COLO829 (cell line): ENCODE measurements at places on chromosomes 16 and 17.

DNA sequence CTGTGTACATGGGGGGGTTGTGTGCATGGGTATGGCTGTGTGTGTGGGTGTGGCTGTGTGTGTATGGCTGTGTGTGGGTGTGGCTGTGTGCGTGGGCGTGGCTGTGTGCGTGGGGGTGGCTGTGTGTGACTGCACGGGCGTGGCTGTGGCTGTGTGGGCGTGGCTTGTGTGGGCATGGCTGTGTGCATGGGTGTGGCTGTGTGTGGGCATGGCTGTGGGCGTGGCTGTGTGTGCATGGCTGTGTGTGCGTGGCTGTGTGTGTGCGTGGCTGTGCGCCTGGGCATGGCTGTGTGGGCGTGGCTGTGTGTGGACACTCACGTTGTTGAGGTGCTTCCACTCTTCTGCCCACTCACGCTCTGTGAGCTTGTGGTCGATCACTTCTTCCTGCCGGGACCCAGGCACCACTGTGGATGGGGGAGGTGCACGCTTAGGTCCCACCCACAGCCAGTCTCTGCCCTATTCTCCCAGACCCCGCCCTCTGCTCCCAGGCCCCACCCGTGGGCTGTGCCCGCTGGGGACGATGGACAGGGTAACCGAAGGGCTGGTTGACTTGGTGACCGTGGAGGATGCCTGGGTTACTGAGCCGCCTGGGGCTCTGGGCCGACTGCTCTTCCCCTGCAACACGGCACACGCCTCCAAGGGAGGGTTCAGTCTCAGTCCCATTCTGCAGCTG, 16.0 kb upstream of the PABPN1L start:
- peak; percentile 4 for DNase-seq

DNA sequence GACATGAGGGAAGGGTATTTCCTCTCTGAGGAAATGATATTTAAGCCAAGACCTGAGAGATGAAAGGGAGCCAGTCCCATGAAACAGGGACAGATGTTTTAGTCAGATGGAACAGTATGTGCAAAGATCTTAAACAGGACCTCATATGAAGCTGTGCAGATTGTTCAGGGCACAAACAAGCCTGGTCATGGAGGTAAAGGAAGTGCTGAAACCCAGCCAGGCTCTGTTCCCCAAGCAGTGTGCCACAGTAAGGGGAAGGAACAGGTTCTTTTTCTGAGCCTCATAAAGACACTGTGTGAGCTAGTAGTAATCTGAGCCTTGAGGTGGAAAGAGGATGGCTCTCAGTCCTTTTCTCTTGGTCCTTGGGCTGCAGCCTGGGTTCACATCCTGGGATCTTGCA, 159.9 kb downstream of the ANKFN1 start:
- no peak for DNase-seq

GRCh38 chr17:39095309-39095686, 56.1 kb downstream of the PLXDC1 start:
- DNase-seq: no peak

GRCh38 chr16:60811051-60811608, 1225.1 kb downstream of the CDH8 start:
- DNase-seq: no peak

DNA sequence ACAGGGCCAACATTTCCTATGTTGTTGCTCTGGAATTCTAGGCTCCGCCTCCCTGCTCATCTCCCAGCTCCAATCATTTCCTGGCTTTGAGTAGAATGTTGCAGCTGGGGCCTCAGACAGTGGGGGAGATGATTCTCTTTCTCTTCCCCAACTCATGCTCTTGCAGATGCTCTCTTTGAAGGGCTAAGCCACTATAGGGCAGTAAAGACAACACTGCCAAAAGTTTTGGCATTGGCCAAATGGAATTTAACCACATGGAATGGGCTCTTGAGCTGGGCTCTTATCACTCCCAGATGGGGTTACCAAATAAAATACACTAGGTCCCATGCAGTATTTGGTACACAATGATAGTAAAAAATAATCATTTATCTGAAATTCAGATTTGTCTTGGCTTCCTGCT, 19.6 kb upstream of the EFCAB13 start:
- DNase-seq: no peak

GRCh38 chr16:87240211-87241136, 76.7 kb downstream of the C16orf95 start:
- no peak for DNase-seq

- DNase-seq: no peak
These were observed 35.5 kb upstream of the TMEM92 start for GRCh38 chr17:50238601-50239280.

DNA sequence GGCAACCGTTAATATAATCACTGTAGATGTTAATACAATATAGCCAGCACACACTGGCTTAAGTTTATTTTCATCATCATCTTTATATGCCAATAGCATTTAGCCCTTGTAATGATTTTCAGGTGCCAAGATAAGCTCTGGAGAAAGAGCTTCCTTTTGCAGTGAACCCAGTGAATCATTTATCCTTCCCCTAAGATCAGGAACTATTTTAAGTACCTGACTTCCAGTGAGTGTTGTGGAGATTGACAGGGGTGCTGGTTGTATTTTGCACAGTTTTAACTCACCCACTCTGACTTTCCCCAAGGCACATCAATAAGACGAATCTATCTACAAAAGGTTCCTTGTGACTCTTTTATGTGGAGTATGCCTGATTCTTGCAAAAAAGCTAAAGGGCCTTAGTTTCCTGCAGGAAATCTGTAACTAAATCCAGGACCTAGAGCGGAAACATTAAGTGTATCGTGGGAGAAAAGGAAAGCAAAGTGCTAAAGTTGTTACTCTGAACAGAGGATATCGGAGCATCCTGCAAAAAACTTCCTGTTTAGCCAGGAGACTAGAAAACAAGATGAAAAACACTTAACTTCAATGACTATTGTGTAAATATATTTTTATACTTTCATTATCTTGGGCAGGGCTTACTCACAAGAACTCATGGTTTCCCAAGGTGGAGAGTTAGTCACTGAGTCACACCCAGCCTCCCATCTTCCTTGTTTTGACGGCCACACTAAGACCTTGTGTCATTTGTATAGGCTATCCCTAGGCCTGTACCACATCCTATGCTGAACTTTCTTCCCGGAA, 183.6 kb downstream of the MAP2K6 start:
- no peak for DNase-seq

DNA sequence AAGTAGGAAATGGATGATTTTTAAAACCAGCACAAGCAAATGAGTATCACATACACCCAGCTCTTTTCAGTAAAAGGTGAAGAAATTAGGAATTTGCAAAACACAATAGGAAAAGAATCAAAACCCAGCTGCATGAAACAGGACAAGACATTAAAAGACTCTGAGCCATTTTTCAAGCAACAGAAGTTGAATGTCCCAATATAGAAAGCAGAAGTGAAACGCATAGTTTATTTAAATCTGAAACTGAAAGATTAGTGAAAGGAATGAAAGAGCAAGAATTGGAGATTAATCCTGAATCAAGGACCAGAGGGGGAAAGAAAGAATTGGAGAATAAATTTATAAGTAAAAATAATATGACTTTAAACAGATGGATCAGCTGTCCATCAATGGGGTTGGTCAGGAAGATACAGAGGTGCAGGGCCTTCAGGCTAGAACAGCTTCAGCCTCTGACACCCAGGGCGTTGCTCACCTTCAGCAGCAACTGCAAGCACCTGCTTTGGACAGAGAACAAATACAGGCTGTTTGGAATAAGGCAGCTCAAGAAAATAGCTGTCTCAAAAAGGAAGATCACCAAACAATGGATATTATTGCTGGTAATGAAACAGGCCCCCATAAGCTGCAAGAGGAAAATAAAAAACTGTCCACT, 3.9 kb upstream of the ARHGAP17 start:
- no peak for DNase-seq

DNA sequence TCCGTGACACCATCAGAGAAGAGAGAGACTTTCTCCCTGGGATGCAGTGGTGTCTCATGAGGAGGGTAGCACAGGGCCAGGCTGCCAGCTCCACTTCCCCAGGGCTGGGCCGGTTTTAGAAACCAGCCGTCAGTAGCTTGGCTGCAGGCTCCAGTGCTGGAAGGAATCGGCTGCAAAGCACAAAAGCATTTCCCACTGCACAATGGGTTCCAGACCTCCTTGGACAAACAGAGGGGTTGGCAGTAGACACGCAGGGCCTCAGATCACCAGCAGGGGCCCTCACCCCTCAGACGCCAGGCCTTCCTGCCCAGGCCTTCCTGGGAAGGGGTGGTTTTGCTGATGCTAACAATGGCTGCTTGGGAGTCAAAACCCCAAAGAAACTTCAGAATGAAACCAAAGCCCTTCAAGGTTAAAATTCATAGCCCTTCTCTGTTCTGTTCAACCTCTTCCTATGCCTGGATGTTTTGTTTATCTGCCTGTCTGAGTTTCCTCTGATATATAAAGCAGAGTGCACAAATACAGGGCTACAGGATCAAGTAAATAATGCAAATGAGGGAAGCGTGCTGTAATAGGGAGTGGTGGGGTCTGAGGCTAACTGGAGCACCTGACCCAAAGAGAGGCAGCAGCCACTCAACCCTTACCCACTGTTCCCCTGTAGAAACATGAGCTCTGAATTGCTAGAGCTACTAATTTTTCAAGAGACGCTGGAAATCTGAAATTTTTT, 26.2 kb downstream of the TEKT5 start:
- DNase-seq: peak; percentile 17

DNA sequence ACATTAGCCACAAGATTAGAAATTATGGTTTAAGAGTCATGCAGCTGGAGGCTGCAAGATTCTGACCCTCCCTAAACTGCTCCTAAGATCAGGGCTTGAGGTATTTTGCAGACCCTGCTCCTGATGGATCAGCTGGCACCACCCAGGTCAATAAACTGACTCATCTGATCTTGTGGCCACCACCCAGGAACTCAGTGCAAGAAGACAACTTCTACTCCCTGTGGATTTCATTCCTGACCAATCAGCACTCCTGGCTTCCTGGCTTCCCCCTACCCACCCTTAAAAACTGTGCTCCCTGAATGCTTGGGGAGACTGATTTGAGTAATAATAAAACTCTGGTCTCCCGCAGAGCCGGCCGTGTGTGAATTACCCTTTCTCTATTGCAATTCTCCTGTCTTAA, 25.0 kb upstream of the MILR1 start:
- no peak for DNase-seq

DNA sequence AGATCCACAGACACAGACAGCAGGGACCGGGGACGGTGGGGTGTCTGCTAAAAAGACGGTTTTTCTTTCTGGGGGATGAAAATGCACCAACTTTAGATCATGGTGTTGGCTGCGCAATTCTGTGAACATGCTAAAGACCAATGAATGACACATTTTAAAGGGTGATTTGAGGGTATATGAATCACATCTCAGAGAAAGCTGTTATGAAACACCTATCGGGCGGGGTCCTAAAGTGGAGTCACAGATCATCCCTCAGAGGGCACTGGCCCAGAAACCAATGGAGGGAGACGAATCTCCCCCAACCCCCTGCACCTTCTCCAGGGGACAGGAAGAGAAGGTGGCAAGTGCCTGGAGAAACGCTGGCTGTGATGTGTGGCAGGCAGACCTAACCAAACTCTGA, 26.0 kb downstream of the KLHDC4 start:
- no peak for DNase-seq

- no peak for DNase-seq
These were observed 185.4 kb downstream of the SEC14L1 start for GRCh38 chr17:77326076-77326591.

GRCh38 chr16:11308493-11309283, 27.6 kb upstream of the PRM1 start:
- no peak for DNase-seq

DNA sequence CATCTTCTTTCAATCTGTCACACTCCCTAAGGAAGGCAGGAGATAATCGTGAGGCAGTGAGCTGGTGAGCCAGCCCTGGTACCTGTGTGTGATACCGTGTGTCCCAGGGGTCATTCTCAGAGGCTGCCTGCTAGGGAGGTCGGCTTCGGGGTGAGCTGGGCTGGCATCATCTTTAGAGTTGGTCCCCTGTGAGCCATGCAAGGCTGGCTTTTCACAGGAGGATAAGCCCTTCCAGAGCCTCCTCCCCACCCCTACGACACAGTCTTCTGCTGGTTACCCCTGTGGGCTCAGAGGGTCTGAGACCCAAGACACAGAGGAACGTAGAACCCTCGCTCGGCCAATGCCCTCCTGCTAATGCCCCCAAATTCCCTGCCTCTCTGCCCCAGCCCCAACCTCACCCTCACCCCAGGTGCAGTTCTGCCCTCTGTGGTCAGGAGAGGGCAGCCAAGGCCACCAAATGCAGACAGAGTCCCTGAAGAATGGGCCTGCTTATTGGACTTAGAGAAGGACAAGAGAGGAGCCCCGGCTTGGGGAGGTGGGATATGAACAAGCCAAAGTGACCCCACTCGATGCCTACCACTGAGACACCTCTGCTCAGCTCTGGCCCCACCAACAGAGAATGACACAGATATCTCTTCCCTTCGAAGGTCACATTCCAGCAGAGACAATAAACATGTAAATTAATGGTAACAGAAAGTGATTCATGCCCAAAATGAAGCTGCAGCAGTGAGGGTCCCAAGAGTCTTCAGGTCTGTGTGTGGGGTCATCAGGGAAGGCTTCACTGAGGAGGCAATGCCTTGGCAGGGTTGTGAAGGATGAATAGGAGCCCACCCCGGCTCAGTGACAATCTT, 80.8 kb upstream of the CCL1 start:
- DNase-seq: no peak

- DNase-seq: no peak
These were observed 6.5 kb downstream of the DPEP2 start for GRCh38 chr16:67992661-67993206.

GRCh38 chr17:5500247-5500588, 13.9 kb downstream of the MIS12 start:
- no peak for DNase-seq

DNA sequence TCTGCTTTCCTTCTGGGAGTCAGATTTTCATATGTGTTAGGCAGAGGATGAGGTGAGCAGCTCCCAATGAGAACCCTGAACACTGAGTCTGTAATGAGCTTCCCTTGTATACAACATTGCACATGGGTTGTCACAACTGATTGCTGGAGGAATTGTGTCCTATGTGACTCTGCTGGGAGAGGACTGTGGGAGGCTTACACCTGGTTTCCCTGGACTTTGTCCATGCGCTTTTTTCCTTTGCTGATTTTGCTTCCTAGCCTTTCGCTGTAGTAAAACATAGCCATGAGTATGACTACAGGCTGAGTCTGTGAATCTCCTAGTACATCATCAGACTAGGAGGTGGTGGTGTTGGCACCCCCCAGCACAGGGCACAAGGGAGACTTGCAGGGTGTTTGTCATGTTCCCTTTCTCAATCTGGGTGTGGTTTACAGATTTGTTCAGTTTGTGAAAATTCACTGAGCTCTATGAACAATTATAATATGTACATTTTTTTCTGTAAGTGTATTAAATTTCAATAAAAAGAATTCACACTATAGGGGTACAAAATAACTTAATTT, 1.7 kb upstream of the PLK1 start:
- DNase-seq: no peak

GRCh38 chr17:42321555-42321954, 33.3 kb downstream of the STAT5A start:
- no peak for DNase-seq

DNA sequence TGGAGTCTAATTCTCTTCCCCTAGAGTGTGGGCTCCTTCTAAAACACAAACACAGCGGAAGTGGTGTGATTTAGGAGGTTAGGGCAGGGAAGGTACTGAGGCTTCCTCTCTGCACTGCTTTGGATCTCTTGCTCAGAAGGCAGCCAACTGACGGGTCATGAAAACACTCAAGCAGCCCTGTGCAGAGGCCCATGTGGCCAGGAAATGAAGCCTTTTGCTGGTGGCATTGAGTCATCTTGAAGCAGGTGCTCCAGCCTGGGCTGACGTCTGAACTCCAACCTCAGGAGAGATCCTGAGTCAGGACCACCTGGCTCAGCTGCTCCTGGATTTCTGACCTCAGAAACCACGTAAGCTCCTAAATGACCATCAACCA, 72.9 kb downstream of the MRM1 start:
- no peak for DNase-seq

- DNase-seq: no peak
These were observed 13.1 kb downstream of the RAPGEFL1 start for GRCh38 chr17:40190197-40191021.
